ENCODE measurements at places on chromosomes 7 and 10.

- no peak for DNase-seq
These were observed 11.0 kb downstream of the SORBS1 start for GRCh38 chr10:95550073-95550672.

GRCh38 chr7:140393756-140394306 lies 4.5 kb downstream of the SLC37A3 start:
- DNase-seq = no peak

GRCh38 chr7:73738220-73738611 lies 386 bp downstream of the ABHD11 start:
- no peak for DNase-seq

GRCh38 chr7:135428011-135428410 lies 81.9 kb downstream of the CNOT4 start:
- DNase-seq = no peak

DNA sequence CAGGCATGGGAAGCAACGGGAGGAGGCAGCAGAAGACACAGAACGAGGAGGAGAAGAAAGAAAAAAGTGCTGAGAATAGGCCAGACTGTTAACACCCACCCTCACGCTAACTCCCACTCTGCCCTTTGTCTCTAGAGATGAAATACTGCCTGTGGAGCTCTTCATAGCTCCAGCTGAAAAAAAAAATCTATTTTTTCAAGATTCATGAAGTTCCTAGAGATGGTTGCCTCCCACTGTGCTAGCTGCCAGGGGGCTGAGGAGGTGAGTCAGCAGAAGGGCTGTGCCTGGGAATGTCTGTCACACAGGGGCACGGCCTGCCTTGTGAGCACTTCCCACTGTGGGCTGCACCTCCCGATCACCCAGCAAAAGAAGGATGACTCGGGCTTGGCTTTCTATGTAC lies 144.5 kb downstream of the RNF216 start:
- no peak for DNase-seq

DNA sequence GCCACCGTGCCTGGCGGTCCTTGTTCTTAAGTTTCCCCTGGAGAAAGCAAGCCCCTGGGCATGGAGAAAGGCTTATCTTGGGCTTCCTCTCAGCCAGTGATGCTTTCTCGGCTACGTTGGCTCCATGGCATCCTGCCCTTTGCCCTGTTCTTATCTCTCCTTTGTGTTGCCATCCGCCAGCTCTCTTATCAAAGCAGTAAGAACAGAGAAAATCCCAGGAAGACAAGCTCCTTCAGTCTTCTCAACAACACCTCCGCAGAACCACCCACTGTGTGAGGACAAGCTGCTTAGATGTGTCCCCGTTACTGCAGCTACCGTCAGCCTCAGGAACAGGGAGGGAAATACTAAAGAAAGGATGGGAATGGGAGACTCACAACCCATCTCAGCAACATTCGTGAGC lies 3.3 kb downstream of the PLEKHS1 start:
- no peak for DNase-seq

DNA sequence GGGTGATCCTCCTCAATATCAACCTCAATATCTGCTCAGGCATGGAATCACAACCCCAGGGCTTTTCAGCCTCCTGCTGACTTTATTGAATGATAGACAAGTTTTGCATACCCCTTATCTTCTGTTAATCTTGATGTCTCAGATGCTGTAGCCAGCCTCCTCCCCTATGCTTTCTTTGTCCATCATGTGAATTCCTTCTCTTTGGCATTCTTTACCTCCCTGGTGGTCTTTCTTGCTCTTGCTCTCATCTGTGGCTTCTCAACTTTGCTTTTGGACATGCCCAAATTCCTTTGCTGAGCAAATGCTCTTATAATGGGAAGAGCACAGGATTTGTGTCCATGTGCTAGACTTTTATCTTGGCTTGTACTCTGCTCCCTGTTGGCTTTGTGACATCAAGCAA lies 73.4 kb upstream of the FAM13C start:
- DNase-seq = no peak

DNA sequence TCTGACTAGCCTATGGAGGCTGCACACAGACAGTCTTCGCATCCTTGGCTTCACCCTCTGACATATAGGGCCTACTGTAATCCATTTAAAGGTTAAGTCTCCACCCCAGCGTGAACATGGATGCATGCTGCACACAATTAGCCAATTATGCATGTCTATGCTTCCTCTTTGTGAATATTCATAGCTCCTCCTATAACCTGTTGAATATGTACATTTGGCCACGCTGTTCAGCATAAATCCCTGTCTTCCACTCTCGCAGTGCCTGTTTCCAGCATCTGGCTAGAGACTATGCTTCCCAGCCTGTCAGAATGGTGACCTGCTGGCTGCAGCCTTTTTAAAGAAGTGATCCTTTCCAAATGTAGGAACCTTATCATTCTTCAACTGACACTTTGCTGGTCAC lies 106.7 kb downstream of the PRKAG2 start:
- DNase-seq = no peak

DNA sequence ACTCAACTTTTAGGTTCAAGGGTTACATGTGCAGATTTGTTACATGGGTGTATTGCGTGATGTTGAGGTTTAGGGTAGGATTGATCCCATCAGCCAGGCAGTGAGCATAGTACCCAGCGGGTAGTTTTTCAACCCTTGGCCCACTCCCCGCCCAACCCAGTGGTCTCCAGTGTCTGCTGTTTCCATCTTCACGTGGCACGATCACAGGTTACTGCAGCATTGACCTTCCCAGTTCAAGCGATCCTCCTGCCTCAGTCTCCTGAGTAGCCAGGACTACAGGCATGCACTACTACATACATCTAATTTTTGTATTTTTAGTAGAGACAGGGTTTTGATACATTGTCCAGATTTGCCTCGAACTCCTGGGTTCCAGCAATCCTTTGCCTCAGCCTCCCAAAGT lies 905.7 kb upstream of the ZNF722 start:
- DNase-seq = no peak

DNA sequence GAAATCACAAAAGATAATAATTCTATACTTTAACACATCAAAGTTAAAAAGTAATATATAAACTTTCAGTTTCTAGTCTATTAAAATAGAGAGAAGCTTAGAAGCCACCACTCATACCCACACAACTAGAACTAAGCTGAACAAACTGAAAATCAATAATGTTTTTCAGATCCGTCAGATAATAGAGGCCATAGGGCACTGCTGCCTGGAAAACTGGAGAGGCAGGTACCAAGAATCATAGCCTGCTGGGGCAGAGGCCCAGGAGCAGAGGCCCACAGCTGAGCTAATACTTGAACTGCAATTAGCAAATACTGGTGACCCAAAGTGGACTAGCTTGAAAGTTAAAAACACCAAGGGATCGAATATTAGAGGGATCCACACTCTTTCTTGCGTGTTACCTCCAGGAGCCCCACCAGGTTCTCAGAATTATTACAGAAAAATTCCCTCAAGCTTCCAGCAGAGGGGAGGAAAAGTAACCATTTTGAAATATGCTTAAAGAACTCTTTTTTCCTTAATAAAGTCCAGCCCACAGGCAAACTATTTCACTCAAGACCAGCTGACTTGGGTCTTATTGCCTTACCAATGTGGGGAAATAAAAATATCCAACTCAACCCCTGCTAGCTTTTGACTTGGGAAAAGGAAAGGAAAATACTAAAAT lies 774.1 kb upstream of the IGFBP3 start:
- DNase-seq = no peak

- peak; percentile 11 for DNase-seq
These were observed 1.0 kb downstream of the PAXIP1 start for GRCh38 chr7:155001756-155002410.

- DNase-seq = no peak
These were observed 61.2 kb downstream of the SH2D4B start for GRCh38 chr10:80598951-80599350.

GRCh38 chr10:86659721-86660453 lies 5.5 kb downstream of the OPN4 start:
- DNase-seq = no peak

DNA sequence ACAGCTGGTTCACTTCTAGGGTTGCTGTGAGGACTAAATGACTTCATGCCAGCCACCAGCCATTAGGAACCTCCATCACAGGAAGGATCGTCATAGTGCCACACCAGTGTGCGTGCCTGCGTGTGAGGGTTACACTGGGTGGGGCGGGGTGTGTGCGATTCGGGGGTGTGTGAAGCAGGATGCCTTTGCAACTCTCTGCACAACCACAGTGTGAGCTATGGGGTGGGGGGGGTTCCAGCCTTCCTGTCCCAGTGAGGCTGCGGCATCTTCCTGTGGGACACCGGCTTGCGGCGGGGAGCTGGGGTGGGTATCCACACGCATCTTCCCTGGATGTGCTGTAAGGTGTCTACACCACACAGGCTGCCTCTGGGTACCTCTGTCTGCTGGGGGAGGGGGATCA lies 6.9 kb upstream of the ELFN1 start:
- DNase-seq = no peak

DNA sequence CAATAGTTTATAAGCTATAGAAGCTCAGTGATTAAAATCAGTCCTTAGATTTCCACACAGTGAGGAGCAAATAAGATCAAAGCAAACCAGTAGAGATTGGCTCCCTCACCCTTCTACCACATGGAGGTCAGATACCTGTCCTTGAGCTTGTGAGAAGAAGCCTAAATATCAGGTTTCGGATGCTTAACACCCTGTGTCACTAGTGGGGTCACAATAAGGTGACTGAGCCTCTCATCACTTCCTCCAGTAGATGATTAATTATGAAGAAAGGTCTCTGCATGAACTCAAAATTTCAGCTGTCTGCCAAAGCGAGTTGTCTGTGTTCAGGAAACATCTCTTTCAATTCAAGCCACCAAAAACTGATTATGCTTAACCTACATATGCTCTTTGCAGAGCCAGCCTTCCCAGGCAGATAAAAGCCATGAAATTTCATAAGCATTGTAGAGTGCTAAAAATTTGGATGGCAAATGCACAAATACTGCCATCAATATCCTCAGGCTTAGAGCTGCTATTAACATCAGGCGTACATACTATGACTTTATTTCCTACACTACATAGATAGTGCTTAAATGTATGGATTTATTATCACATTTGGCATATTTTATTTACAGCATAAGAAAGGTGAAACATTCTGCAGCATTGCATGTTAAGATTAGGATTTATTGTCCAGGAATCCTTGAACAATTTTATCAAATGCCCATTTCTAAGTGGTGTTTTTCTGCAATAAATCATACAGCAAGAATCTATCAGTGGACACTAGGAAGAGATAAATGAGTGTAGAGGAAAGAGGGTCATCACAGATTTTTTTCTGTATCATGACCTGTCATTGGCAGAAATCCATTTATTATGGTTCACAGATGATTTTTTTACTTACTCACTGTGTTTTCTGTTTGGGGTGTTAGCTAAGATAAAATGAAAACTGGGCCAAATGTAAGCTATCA lies 285.1 kb upstream of the SP8 start:
- DNase-seq = no peak

DNA sequence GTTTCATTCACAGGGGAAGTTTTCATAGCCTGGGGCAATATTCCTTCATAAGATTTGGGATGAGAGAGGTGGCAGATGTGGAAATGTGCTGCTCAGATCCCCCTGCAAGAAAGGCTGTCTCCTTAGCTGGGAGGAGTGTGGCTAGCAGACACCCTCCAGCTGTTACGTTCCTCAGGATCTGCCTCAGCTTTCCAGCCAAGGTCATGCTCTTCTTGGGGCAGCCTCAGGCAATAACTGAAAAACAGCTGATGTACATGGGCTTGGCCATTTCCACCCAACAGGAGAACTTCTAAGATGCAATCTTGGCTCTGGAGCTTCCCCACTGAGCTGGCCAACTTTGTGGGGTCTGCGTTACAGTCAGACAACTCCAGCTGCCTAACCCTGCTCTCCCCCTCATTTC lies 51.3 kb upstream of the SEPTIN7 start:
- DNase-seq = no peak

- no peak for DNase-seq
These were observed 64.4 kb upstream of the ARID5B start for GRCh38 chr10:61836888-61837754.

GRCh38 chr10:63717027-63717715 lies 196.0 kb downstream of the REEP3 start:
- no peak for DNase-seq

- no peak for DNase-seq
These were observed 1091.2 kb downstream of the KCNMA1 start for GRCh38 chr10:76546411-76546810.

GRCh38 chr10:104300736-104301292 lies 31.8 kb downstream of the GSTO2 start:
- DNase-seq = no peak

DNA sequence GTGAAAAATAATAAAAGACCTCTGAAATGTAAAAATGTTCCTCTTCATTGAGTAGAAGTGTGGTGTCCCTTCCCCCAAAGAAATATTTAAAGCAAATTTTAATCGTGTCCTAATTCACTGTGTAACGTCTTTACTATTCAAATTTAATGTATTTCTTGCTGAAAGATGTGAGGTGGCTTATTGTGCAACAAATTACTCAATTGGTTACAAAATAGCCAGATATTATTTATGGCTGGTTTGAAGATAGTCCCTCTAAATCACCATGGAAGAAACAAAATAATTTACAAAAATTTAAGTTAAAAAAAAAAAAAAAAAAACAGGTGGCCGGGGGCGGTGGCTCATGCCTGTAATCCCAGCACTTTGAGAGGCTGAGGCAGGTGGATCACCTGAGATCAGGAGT lies 43.7 kb downstream of the DNAJC12 start:
- no peak for DNase-seq

- no peak for DNase-seq
These were observed 48.2 kb upstream of the NPTX2 start for GRCh38 chr7:98568891-98569290.

DNA sequence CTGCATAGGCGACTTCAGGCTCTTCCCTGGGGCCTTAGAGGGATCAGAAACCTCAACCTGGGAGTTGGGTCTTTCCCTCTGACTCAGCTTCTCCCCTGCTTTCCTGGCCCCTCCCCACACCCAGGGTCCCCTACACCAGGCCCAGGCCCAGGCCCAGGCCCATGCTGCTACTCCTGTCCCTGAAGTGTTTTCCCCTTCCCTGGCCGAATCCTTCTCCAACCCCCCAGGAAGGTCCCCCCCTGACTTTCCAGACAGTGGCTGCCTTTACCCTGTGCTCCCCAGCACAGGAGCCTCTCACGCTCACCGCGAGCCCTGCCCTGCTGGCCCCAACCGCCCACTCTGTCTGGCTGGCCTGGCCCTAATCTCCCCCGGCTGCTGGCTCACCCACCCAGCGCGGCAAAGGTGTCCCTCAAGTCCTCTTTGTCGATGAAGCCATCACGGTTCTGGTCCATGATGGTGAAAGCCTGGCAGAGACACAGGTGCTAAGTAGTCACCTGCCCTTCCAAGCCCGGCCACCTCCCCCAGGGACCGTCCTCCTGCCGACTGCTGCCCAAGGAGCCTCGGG lies 6.4 kb downstream of the MYL10 start:
- DNase-seq = no peak

DNA sequence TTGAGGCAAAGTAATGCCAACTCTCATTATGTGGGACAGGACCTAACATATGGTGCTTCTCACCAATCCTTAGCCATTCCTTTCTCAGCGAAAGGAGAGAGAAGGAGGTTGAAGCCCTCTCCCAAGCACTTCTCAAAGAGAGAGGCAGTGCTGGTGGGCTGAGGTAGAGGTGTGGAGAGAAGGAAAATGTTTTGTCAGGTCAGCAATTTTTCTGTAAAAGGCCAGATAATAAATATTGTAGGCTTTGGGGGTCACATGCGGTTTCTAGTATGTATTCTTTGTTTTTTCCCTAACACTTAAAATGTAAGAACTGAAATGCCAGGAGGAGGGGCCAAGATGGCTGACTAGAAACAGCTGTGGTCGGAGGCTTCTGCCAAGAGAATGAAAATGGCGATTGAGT lies 225.0 kb upstream of the NPY start:
- DNase-seq = no peak
